Fibroblast of lung (primary cell): ENCODE measurements at places on chromosomes 5 and 9.

- DNase-seq = peak; percentile 79
Observed at GRCh38 chr5:17289681-17290539, 72.5 kb downstream of the BASP1 start.

GRCh38 chr5:90248640-90249039, 160.9 kb downstream of the CETN3 start:
- no peak for DNase-seq

GRCh38 chr9:130110166-130110565, 56.5 kb downstream of the GPR107 start:
- no peak for DNase-seq

DNA sequence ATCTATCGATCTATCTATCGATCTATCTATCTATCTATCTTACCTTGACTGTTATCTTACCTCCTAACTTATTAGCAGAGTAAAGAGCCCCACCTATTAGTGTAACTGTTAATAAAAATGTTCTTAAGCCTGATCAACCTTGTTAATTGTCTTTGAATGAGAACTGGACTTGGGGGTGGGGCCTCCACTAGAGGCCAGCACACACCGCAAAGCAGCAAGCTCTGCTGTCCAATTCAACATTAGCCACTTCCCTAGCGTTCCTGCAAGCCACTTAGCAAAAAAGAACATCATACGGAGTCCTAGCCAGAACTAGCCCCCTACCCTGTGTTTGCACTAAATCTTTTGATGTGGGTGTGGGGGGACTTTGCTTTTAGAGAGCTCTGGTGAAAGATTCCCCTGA, 515.8 kb downstream of the KDM4C start:
- peak; percentile 6 for DNase-seq

- peak; percentile 57 for DNase-seq
Observed at GRCh38 chr9:132114102-132114707, 34.5 kb upstream of the MED27 start.

DNA sequence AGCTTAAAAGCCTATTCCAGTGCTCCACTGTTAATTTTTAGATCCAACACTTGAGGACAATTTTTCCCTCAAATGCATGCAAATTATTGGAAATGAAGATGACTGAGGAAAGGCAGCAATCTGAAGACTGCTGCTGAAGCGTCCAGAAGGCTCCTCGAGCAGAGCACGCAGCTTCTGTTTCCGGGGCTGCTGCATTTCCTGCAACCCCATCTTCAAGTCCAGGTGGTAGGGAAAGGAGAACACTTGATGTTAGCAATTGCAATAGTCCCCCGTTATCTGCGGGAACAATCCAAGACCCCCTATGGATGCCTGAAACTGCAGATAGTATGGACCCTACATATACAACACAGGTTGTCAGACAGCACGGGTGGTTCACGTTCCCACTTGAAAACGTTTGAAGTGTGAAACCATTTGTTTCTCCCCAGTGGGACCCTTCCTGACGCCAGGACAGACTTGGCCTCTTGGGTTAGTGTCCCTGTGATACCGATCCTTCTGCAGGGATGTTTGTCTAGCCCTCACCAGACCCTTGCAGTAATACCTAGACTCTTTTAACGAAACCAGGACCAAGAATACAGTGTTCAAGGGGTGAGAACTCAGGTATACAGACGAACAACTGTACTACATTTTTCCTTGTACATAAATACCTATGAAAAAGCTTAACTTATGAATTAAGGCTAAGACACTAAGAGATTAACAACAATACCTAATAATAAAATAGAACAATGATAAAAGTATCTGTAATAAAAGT, 152.3 kb downstream of the HSD17B3 start:
- no peak for DNase-seq

DNA sequence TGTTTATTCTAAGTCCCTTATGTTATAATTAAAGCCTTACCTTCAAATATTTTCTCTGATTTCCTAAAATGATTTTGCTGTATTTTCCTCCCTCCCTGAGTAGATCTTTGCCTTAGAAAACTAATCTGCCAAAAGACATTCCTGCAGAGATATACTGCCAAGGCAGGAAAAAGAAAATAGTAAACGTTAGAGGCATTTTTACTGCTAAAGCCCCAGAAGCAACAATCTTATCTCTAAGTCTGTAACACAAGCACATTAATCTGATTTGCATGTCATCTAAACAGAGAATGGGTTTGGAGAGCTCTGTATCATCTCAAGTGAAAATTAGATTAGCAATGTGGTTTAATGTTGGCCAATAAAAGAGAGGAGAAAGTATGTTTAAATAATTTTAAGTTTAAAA, 847.7 kb downstream of the MAT2B start:
- peak; percentile 26 for DNase-seq

DNA sequence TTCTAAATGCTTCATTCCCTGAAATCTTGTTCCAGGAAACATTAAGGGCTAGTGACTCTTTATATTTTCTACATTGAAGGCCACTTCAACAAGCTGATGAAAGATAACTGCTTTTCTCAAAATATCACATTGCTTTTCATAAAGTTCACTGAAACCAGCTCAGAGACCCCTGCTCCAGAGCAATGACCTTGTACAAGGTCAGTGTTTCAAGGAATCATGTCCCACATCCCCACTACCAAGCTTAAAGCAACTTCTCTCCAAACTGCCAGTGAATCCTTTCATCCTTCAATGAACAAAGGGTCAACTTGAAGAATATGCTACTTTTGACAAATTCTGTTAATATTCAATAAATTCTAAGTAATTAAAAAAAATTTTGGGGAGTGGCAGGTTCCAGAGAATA, 12.0 kb upstream of the SPATA24 start:
- no peak for DNase-seq

- DNase-seq = no peak
Observed at GRCh38 chr5:1706428-1706827, 93.2 kb downstream of the MRPL36 start.

GRCh38 chr5:173613433-173614159, 2.9 kb downstream of the BOD1 start:
- DNase-seq = no peak

DNA sequence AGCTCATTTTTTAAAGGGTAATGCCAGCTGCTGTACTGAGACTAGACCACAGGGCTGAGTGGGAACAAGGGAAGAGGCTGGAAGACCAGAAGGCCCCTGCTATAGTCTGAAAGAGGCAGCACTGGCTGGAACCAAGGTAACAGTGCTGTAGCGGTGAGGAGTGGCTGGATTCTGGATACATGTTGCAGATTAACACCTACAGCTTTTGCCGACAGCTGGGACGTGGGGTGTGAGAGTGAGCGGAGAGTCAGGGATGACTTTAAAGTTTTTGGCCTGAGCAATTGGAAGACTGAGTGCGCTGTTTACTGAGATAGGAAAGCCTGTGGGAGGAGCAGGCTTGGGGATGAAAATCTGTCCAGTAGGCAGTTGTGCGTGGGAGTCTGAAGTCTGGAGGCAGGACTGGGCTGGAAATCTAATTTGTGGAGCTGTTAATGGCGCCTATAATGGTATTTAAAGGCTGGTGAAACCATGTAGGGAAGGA, 26.5 kb downstream of the AQP7 start:
- DNase-seq = no peak

DNA sequence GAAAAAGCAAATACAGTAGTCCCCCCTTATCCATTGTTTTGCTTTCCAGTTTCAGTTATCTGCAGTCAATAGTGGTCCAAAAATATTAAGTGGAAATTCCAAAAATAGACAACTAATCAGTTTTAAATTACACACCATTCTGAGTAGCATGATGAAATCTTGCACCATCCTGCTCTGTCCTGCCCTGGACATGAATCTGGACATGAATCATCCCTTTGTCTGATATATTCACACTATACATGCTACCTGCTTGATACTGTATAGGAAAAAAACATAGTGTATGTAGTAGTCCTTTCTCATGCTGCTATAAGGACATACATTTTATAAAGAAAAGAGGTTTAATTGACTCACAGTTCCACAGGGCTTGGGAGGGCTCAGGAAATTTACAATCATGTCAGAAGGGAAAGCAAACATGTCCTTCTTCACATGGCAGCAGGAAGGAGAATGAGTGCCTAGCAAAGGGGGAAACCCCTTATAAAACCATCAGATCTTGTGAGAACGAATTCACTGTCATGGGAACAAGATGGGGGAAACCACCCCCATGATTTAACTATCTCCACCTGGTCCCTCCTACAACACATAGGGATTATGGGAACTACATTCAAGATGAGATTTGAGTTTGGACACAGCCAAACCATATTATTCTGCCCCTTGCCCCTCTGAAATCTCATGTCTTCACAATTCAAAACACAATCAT, 153.9 kb downstream of the ARRDC3 start:
- DNase-seq = no peak

DNA sequence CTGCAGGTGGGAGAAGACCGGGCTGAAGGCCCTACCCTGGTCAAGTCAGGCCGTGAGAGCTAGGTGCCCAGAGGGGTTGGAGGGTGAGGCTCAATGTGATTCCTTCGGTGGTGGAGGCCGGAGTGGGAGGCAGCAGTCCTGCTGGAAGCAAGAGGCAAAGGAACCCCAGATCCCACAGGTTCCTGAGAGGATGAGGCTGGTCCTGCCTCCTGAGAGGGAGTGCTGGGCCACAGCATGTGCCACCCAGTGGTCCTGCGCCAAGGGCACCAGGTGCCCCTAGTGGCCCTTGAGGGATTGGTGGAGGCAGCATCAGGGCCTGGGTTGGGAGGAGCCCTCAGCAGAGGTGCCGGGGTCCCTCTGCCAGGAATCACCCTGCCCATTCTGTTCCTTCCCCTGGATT, 59.1 kb downstream of the BARX1 start:
- DNase-seq = no peak

DNA sequence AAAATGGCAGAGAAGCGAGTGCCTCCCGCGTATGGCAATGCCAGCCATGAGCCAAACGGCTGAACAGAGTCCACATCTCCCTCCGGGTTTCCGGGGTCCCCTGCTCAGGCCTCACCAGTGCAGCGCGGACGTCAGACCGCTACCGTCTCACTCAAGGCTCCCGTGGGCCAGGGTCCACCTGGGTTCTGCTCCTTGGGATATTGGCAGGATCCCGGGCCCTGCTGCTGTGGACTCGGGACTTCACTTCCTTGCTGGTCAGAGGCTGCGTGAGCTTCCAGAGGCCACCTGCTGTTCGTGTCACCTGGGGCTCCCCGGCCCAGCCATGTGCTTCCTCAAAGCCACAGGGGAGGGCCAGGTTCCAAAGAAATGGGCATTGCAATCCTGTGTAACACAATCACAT, 38.4 kb upstream of the CLPTM1L start:
- no peak for DNase-seq

DNA sequence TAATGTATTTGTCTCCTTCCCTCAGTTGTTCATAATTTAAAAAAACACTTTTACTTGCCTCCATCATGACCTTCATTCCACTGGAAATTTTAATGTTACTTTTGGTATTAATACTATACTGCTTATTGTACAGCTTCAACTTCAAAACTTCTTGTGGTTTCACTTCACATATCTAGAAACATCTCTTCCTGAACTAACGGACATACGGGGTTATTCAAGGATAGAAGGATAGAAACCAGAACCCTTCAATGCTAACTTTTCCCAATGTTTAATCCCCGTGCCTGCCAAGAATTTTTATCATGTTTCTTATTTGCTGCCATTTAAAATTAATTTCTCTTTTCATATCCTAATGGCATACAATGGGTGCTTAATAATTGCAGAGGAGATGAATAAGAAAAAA, 36.3 kb upstream of the SETD9 start:
- no peak for DNase-seq

GRCh38 chr5:67549947-67550346, 353.3 kb upstream of the CD180 start:
- DNase-seq = no peak

GRCh38 chr9:89367726-89368437, 49.6 kb downstream of the SECISBP2 start:
- DNase-seq = no peak

- peak; percentile 93 for DNase-seq
Observed at GRCh38 chr5:37738057-37738691, 101.7 kb downstream of the GDNF start.

DNA sequence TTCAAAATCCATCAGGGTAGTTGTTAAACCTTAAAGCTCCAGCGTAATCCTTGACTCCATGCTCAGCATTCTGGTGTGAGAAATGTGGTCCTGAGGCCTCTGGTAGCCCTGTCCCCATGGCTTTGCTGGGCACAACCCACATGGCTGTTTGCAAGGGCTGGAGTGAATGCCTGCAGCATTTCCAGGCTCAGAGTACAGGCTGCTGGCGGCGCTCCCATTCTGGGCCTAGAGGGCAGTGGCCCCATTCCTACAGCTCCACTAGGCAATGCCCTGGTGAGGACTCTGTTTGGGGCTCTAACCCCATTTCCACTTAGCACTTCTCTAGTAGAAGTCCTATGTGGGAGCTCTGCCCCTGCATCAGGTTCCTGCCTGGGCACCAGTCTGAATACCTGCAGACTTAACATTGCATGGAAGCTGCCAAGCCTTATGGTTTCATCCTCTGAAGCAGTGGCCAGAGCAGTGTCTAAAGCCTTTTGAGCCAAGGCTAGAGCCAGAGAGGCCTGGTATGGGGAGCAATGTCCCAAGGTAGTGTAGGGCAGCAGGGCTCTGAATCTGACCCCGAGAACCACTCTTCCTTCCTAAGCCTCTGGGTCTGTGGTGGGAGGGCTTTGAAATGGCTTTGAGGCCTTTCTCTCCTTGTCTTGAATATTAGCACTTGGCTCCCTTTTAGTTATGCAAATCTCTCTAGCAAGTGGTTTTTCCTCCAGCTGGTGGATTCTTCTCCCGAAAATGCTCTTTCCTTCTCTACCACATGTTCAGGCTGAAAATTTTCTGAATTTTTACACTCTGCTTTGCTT, 5.8 kb upstream of the ALDH1A1 start:
- no peak for DNase-seq

- peak; percentile 57 for DNase-seq
Observed at GRCh38 chr5:141512911-141513626, 24.2 kb downstream of the PCDHGC5 start.

- DNase-seq = peak; percentile 97
Observed at GRCh38 chr9:112569186-112569585, 82.6 kb downstream of the KIAA1958 start.

- DNase-seq = peak; percentile 17
Observed at GRCh38 chr5:138752341-138752950, 779 bp upstream of the CTNNA1 start.

DNA sequence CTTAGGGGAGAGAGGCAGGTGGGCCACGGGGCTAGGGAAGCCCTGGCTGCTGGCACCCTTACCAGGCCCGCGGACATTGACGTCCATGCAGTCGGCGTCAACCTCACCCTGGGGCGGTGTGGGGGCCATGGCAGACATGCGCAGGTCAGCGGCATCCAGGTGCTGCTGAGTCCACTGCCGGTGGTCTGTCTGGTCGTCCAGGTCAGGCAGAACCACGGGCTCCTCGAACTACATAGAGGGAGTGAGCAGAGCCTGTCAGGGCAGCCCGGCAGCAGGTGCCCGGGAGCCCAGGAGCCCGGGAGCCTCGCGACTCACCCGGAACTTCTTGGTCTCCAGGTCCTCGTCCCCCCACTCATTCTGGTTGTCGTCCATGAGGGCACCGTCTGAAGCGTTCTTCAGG, 18.8 kb upstream of the SEC16A start:
- no peak for DNase-seq

DNA sequence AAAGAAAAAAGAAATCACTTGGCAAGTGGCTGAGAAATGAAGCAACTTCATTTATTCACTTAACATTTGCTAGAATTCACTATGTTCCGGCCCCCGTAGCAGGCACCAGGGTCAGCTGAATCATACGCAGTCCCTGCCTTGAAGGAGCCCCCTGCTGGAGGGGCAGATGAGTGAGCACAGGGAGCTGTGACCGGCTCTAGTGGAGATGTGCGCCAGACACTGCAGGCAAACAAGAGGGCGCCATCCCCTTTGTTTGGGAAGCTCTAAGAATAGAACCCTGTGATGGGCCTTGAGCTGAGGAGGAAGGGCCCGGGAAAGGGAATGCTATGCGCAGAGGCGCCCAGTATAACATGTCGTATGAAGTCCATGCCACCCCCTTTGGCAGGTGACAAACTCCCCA, 20.2 kb upstream of the RPL26L1 start:
- peak; percentile 30 for DNase-seq
